ENCODE measurements at places on chromosomes 3 and 15.

- DNase-seq, result no peak
Measured at GRCh38 chr3:18124501-18124900, 300.6 kb downstream of the SATB1 start.

- DNase-seq, result no peak
Measured at GRCh38 chr3:12235691-12236090, 53.2 kb upstream of the PPARG start.

GRCh38 chr15:41603941-41604911 is 45.2 kb downstream of the TYRO3 start:
- DNase-seq, result peak; percentile 26

DNA sequence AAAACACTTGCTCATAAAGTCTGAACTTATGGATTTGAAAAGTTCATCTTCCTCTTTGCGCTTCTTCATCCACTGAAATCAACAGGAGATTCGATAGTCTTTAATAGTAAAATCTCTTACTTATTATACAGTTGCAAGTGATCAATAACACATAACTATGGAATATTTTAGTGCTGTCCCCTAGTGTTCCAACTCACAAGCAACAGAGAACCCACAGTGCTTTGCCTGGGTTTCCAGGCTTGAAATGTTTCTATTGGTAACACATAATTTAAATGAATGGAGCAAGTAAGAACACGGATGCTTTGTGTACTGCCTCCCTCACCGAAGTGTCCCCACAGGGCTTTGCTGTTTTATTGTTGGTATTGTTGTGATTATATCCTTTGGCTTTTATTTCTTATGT is 93.5 kb downstream of the WDR72 start:
- no peak for DNase-seq

- no peak for DNase-seq
Measured at GRCh38 chr15:69313432-69314000, 14.8 kb downstream of the PAQR5 start.

DNA sequence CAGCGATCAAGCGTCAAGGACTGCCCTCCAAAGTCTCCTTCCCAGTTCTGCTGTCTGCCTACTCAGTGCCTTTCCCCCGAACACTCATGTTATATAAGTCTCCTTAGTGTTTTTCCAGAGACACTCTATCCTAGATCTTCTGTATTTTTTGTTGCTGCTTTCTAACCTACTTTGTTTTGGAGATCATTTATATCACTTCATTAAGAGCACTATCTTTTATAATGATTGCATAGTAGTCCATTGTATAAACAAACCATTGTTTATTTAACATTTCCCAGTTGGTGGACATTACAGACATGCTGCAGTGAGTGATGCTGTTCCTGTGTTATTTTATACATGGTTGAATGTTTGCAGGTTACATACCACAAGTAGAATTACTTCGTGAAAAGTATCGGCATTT is 47.1 kb downstream of the SLC25A26 start:
- DNase-seq, result no peak

DNA sequence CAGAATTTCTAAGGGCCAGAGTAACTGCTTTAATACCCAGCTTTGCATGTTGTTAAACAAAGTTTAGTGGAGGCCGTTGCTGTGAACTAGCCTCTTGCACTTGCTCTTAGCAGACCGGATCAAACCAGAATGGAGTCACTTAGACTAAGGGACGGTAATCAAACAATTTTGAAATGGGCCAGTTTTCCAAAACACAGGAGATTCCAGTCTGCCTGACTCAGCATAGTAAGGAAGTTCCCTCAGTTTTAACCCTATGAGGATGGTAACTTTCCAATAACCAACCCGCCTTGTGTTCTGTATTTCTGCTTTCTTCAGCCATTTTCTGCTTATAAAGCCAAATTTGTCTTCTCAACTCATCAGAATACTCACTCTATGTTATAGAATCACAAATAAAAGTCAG is 77.2 kb upstream of the WDR72 start:
- no peak for DNase-seq

DNA sequence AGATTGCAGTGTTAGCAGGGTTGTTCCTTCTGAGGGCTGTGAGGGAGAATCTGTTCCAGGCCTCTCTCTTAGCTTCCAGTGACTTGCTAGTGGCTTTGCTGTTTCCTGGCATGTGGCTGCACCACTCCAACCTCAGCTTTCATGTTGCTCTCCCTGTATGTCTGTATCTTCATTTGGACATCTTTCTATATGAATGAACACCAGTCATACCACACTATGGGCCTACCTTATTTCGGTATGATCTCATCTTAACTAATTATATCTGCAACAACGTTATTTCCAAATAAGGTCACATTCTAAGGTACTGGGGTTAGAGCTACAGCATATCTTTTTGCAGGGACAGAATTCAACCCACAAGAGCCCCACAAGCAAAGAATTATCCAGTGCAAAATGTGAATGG is 356.7 kb upstream of the UMPS start:
- DNase-seq, result no peak

DNA sequence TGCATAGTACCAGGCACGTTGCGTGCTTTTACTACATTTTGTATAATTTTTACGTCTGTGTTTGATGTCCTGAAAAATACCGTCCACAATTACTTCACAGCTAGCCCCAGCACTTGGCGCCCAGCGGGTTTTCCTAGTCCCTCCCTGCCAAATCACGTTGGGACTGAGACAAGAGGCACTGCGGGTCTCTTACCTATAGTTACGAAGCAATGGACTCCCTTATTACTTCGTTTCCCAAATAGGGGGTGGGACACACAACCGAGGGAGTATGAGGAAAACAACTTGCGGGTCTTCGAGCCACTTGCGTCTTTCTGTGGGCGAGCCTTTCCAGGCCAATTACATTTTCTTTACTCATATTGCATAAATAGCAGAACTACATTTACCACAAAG is 620 bp upstream of the CMSS1 start:
- DNase-seq, result no peak

GRCh38 chr3:141482245-141482922 is 4.4 kb upstream of the RASA2 start:
- no peak for DNase-seq

- DNase-seq, result no peak
Measured at GRCh38 chr3:39531066-39531465, 63.6 kb downstream of the MOBP start.

DNA sequence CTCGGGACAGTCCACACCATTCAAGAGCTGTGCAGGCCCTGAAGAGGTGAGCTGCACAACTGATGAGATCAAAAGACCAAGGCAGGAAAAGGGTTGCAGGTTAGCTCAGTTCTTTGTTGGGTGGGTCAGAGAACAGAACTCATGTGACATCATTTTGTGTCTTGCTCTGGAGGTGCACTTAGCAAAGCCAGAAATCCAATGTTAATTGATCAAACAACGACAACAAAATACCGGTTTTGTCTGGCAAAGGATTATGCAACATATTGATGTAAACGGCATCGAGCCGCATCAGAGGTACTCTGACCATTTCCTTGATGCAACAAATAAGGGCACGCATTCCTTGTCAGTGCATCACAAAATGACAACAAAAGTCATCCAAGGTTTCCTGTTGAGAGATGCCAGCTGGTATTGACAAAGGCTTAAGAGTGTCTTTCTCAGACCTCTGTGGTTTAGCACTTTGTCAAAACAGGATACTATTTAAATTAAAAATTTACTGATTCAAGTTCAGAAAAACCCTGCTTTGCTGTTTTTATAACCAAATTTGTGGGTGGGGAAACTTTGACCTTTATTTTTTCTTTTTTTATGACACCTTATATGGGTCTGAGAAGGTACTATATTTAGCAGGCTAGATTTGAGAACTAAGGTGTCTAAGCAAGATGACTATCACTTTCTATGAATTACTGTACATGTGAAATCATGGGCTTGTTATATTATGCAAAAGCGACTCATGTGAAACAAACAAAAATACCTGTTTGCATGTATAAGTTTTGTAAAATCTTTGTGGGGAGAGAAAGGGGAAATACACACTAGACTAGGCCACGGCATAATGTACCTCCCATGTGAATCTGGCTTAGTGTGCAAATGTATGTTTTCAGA is 496.1 kb downstream of the FOXP1 start:
- DNase-seq, result no peak

DNA sequence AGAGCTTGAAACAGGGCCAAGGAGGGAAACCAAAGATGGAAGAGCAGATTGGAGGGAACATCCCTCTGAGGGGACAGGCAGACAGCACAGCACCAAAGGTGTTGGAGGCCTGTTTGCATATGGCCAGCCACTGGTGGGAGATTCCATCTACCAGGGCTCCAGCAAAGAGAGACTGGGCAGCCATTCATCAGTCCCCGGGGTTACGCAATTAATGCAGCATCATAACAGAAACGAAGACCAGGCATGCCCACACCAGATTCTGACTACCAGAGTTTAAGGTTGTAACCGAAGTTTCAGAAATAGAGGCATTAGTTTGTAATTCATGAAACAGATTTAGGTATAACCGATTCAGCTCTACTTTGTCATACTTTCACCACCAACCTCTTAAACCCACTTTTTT is 58.1 kb downstream of the COL8A1 start:
- no peak for DNase-seq

DNA sequence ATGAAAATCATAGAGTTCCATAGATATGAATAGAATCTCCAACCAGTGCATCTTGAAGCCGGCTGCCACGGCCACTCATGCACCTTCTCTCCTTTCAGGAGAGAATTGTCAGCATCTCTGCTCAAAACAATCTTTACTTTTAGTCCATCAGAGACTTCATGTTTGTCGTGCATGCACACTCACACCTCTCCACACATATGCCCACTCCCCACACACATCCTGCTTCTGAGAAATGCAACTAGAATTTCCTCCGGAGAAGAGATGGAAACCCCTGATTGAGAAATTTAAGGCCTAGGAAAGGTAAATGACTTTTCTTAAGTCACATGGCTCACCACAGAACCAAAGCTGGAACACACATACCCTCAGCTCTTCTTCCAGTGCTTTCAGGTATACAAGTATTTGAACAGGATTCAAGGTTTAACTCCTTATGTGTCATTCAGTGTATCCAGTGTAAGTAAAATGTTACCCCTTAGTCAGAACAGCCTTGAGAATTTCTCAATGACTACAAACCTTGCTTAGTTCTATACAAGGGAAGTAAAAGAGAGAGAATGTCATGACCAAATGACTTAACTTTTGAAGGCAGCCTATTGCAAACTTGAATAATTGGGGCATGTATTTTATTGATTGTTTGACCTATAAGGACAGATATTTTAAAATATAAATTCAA is 69.1 kb upstream of the TSEN2 start:
- DNase-seq, result no peak

GRCh38 chr3:123256256-123256655 is 54.5 kb downstream of the SEC22A start:
- no peak for DNase-seq

DNA sequence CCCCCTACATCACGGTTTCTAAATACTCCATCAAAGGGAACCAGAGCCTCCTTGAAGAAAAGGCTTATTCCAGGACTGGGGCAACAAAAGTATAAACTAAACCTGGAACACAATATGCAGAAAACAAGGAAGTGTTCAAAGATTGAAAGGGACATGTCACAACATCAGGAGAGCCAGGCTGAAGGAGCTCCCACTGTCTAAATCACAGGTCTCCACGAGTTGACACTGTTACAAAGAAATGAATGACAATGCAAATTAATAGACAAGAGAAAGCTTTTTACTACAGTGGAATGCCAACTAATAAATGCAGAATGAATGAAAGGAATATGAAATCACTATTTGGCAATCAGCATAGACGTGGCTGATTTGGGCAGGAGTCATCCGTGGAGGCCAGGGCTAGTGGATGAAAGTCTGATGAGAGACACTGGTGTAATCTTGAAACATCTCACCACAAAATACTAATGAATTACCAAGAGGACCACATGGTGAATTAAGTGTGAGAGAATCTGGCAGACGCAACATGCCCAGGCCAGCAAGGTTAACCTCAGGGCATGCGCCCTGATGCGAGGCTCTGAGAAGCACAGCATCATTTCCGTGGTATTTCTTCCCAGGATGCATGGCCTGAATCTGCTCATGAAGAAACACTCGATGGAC is 123.8 kb upstream of the TJP1 start:
- DNase-seq, result no peak

DNA sequence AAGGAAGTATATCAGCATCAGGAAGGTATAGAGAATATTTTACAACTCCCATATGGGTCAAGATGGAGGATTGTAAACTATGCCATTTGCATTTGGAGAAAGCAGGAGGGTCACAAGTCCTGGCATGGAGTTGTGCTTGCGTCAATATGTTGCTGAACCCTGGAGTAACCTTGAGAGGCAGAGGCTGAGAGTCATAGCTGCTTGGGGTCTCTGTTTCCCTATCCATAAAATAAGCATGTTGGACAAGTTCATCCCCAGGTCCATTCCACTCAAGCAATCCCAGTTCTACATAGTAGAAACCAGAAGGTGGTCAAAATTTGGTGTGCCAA is 273.6 kb downstream of the MECOM start:
- DNase-seq, result no peak

- DNase-seq, result peak; percentile 45
Measured at GRCh38 chr3:148992027-148992634, 791 bp downstream of the GYG1 start.

- no peak for DNase-seq
Measured at GRCh38 chr15:69722924-69723323, 270.3 kb downstream of the RPLP1 start.

- DNase-seq, result no peak
Measured at GRCh38 chr3:4904811-4905695, 74.2 kb upstream of the BHLHE40 start.

GRCh38 chr3:169383770-169384169 is 279.7 kb downstream of the MECOM start:
- DNase-seq, result no peak

DNA sequence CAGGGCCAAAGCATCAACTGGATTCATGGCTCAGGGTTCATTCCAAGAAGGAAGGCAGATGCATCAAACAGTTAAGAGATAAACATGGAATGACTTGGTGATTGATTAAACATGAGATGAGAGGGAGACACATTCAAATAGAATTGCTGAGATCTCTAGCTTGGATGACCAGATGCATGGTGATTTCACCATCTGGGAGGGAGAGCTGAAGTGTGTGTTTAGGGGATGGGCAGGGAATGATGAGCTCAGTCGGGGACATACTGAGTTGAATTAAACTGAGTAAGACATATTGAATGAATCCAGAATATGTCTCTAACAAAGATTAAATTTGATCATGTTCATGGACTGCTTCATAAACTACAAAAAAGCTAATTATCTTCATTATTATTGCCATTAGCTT is 35.5 kb downstream of the CADPS start:
- DNase-seq, result no peak

- DNase-seq, result peak; percentile 14
Measured at GRCh38 chr15:25739687-25740121, 123.4 kb downstream of the ATP10A start.

All from KG1 (cell line).